ENCODE measurements at places on chromosomes 7 and 10.

DNA sequence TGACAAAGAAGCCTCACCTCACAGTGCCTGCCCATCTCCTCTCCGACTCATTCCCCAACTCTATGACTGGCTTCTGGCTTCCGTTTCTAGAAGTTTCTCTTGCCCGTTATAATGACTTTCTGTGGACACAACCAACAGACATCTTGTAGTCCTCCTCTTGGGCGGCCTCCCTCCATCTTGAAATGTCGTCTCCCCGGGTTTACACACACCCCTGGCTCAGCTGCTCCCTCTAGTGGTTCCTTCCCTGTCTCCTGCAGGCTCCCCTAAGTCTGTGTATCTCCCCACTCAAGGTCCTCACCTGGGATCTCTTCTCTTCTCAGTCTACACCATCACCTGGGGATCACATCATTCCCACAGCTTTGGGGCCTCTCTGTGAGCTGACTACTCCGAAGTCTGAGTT lies 123.4 kb upstream of the NEBL start:
- DNase-seq = peak; percentile 27

GRCh38 chr10:110368002-110368401 lies 63.3 kb upstream of the SMNDC1 start:
- DNase-seq = no peak

GRCh38 chr10:116827214-116827671 lies 22.1 kb upstream of the ENO4 start:
- DNase-seq = no peak

DNA sequence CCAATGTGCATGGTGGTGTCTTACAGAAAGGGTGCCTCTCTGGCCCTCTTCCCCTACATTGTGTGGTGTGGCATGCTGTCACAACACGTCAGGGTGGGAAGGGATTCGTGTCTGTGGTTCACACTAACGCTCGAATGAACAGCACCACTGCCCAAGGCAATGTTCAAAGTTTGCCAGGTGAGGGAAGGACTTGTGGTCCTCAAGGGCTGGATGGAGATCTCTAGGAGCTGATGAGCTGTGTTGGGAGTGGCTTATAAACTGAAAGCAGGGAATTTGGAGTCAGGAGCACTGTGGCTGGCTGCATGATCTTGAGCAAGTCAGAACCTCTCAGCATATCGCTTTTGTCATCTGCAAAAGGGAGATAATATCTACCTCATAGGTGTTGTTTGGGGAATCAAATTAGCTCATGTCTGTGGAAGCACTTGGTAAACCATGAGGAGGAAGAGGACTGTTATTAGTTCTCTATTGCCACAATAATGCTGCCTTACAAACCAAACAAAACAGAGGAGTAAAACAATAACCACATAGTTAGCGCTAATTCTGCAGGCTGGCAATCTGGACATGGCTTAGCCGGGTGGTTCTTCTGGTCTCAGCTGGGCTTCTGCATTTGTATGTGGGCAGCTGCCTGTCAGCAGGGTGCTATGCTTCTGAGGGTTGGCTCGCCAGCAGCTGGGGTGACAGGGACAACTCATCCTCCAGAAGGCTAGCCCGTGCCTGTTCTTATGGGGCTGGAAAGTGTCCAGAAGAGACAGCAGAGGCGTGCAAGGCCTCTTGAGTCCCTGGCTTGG lies 22.9 kb upstream of the C10orf105 start:
- DNase-seq = no peak

DNA sequence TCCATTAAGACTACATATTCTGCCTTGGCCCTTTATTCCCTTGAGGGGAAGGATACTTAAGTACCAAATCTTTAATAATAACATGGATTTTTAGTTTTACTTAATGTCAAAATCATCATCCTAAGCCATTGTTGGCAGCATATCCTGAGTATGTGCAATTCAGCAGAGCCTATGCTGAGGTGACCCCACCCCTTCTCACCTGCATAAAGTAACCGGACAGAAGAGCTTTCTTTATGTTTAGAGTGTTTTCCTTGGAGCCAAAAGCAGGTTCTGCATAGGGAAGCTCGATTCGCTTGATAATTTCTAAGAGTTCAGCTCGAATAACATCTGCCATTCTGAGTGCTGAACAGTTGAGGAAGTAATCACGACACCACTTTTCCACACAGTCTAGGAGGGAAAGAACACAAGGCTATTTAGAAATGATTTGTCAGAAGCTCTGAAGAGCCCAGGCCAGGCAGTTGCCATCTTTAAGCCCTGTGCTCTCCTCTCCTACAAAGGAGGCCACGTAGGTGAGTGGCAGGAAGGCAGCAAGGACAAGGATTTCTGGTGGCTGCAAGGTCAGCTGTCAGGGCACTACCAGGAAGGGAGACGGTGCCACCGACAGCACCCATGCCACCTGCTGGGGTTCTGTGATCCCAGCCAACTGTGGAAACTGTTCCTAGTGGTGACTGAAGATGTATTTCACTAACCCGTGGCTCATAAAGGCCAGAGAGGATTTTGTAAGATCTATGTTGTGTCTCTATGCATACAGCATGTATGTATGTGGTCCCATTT lies 15.6 kb downstream of the BCCIP start:
- no peak for DNase-seq

GRCh38 chr7:29988424-29989256 lies 961 bp downstream of the SCRN1 start:
- DNase-seq = peak; percentile 57

GRCh38 chr10:122461367-122461728 lies at the start of gene HTRA1:
Gene HTRA1, plus strand, starts transcription at chr10:122461553. Its CDS starts 100 bp downstream, at chr10:122461653.
- DNase-seq = no peak

Data from HepG2 (cell line).